ENCODE measurements at places on chromosomes 2 and 18.

- DNase-seq, result no peak
Measured at GRCh38 chr2:66488946-66489345, 54.0 kb downstream of the MEIS1 start.

GRCh38 chr2:75065402-75066008, 107.1 kb downstream of the POLE4 start:
- no peak for DNase-seq

- DNase-seq, result no peak
Measured at GRCh38 chr2:142100139-142100873, 30.5 kb downstream of the LRP1B start.

GRCh38 chr2:70123051-70123828, 36.0 kb downstream of the PCBP1 start:
- no peak for DNase-seq

DNA sequence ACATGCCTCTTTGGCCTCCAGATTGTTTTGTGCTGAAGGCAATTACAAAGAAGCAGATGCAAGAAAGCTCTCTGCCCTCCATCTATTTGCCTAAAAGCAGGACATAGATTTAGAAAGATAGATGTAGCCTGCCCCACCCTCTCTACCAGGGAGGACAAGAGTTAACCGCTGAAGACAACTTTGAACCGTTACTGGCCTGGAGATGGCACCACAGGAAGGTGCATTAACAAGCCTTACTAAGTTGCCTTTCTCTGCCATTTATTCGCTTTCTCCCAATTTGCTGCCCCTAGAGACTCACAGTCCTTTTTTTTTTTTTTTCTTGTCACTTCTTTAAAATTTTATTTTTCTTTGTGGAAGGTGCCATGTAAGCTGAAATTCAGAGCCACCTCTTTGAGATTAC, 28.8 kb upstream of the RMDN2 start:
- DNase-seq, result no peak

GRCh38 chr2:19409046-19409445, 50.6 kb upstream of the OSR1 start:
- DNase-seq, result no peak

GRCh38 chr2:158931572-158931971, 36.9 kb upstream of the TANC1 start:
- no peak for DNase-seq

All from effector memory CD8-positive, alpha-beta T cell (primary cell).